ENCODE measurements at places on chromosomes 6 and 20. TPM values are rescaled to one million over a fixed set of nuclear protein-coding genes. Genes with fewer than 3 reads are reported as not detected.

The CPNE5 gene
- 2.5 TPM for total RNA-seq

The PROKR2 gene
- not detected for total RNA-seq

The PPP1R16B gene
- 0.99 TPM for total RNA-seq

DNA sequence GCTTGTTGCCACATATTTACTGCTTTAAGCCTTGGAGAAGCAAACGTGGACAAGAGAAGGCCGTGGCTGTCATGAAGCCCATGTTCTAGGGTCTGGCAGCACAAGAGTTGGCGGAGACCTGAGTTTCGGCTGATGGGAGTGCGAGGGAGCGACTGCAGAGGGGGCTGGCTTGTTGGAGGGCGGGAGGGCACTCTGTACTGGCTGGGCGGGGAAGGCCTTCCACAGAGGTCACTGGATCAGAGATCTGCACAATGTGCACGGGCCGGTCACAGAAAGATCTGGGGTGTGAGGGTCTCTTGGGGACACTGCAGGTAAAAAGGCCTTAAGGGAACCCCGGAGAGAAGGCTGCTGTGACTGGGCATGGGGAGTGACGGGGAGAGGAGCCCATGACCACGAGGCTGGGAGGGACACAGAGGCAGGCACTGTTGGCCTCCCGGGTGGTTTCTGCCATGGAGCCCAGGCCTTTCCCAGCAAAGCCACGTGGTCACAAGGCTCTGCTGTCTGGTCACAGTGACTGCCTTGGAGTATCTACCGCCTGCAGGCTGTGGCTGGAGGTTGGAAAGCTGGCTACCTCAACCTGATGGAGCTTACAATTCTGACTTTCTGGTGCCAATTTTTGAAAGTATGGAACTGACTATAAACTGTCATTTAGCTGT is 23.8 kb downstream of the FOXC1 start:
- no peak for DNase-seq

GRCh38 chr20:59184880-59185447 is 21.3 kb downstream of the ZNF831 start:
- DNase-seq, result no peak

DNA sequence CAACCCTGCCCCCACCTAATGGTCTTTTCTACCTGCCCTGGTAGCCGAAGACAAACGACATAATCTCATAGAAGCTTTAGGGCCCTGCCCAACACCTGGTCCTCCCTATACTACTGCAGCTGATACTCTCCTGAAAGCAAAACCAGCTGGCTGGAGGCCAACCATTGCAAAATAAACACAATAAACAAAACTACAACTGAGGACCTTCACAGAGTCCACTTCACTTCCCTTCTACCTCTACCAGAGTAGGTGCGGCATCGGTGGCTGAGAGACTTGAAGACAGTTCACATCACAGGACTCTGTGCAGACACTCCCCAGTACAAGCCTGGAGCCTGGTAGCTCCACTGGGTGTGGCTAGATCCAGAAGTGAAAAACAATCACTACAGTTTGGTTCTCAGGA is 476.2 kb downstream of the MMUT start:
- no peak for DNase-seq

DNA sequence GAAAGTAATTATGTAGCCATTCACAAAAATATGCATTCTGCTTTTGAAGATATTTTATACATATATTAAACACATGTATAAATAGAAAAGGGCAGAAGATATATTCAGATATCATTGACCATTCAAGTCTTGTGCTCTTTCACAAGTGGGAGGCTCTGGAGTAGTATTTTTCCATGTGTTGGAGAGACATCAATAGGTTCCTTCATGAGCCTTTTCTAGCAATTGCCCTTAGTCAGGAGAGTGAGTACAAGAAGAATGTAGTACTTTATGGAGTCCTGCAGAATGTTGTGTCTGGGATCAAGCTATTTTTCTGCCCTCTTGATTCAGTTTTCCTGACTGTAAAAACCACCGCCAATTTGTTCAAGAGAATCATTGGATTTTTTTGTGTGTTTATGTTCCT is 117.9 kb downstream of the LRRC1 start:
- DNase-seq, result no peak

Data from esophagus squamous epithelium (tissue), 5 donors.